Activated naive CD4-positive, alpha-beta T cell treated with anti-CD3 and anti-CD28 coated beads for 36 hours (primary cell): ENCODE measurements at places on chromosomes 4 and X. TPM values are rescaled to one million over a fixed set of nuclear protein-coding genes. Genes with fewer than 3 reads are reported as not detected.

NDNF gene
- not detected for total RNA-seq

FNIP2 gene
- 11.3 TPM for total RNA-seq

NEIL3 gene
- 21.9 TPM for total RNA-seq

SUPT20HL2 gene
- total RNA-seq, result not detected

SHISA3 gene
- total RNA-seq, result 0.72 TPM

DNA sequence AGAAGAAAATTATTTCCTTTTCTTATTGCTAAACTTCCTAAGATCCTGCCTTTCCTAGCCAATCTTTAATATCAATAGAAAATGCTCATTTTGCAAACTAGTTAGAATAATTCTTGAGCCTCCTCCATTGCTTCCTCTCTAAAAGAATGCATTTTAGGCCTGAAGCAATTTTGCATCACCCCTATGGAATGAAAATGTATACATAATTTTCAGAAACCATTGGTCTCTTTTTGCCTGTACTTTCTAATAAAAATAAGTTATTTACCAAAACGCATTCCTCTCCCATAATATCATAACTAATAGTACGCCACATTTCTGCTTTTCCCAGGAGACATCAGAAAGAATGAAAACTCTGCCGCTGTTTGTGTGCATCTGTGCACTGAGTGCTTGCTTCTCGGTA, 1.7 kb downstream of the MUC7 start:
- no peak for DNase-seq
- no peak overlapping the region for H3K4me3 ChIP-seq
- no peaks in the 10 kb centered on the region for H3K27me3 ChIP-seq
- H3K4me1 ChIP-seq, result no peaks in the 10 kb centered on the region
- no peaks in the 10 kb centered on the region for H3K36me3 ChIP-seq

GRCh38 chrX:147699061-147699460, 212.7 kb upstream of the FMR1 start:
- H3K27ac ChIP-seq, result no peak overlapping the region
- no peak for DNase-seq
- no peaks in the 10 kb centered on the region for H3K4me1 ChIP-seq
- no peaks in the 10 kb centered on the region for H3K36me3 ChIP-seq
- no peak overlapping the region for H3K4me3 ChIP-seq

- H3K36me3 ChIP-seq, result no peaks in the 10 kb centered on the region
- DNase-seq, result no peak
- H3K27ac ChIP-seq, result no peak overlapping the region
- H3K4me3 ChIP-seq, result no peak overlapping the region
- H3K27me3 ChIP-seq, result no peaks in the 10 kb centered on the region
- H3K4me1 ChIP-seq, result peaks cover 9% of the 10 kb centered on the region
These were observed 304.5 kb downstream of the PPP3CA start for GRCh38 chr4:101042847-101043246.

DNA sequence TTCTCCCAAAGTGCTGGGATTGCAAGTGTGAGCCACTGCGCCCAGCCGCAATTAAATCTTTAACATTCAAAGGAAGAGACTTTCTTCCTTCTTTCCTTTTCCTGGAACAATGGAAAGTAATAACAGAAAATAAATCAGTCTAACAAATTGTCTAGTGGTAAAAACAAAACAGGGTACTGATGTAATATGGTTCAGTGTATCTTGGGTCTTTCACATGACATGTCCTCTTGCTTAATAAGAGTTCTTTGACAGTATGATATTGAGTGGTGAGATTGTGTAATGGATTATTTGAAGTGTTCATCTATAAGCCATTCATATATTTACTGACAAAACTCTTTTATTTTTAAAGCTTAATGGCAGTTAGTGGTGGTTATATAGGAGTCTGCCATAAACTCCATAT, 256.6 kb downstream of the SPRY1 start:
- peaks cover 11% of the 10 kb centered on the region for H3K4me1 ChIP-seq
- no peak overlapping the region for H3K4me3 ChIP-seq
- no peaks in the 10 kb centered on the region for H3K36me3 ChIP-seq
- no peak for DNase-seq

GRCh38 chrX:153764786-153765137, 713 bp downstream of the PLXNB3 start:
- H3K27ac ChIP-seq, result no peak overlapping the region
- H3K27me3 ChIP-seq, result no peaks in the 10 kb centered on the region
- H3K4me3 ChIP-seq, result no peak overlapping the region
- H3K4me1 ChIP-seq, result peaks cover 6% of the 10 kb centered on the region

- H3K27me3 ChIP-seq, result no peaks in the 10 kb centered on the region
- H3K27ac ChIP-seq, result no peak overlapping the region
- no peaks in the 10 kb centered on the region for H3K36me3 ChIP-seq
- DNase-seq, result no peak
These were observed 97.5 kb downstream of the MAOA start for GRCh38 chrX:43753637-43754036.

- H3K27ac ChIP-seq, result no peak overlapping the region
- DNase-seq, result no peak
- no peaks in the 10 kb centered on the region for H3K27me3 ChIP-seq
- no peaks in the 10 kb centered on the region for H3K36me3 ChIP-seq
These were observed 131.2 kb upstream of the PAK3 start for GRCh38 chrX:110964786-110965185.

GRCh38 chr4:15755321-15756155, 22.6 kb upstream of the CD38 start:
- no peaks in the 10 kb centered on the region for H3K27me3 ChIP-seq
- peaks cover 42% of the 10 kb centered on the region for H3K4me1 ChIP-seq
- peak overlapping the region; percentile 83 for H3K27ac ChIP-seq

DNA sequence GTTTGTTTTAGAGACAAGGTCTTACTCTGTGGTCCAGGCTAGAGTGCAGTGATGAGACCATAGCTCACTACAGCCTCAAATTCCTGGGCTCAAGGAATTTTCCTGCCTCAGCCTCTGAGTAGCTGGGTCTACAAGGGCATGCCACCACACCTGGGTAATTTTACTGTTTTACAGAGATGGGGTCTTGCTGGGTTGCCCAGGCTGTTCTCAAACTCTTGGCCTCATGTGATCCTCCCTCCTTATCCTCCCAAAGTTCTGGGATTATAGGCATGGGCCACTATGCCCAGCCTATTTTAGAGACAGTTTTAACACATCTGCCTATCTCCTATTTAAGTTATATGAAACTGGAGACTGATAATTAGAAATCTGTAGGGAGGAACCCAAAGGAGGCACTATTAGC, 53.8 kb downstream of the SPRY1 start:
- no peak for DNase-seq
- peaks cover 2% of the 10 kb centered on the region for H3K27me3 ChIP-seq
- peaks cover 6% of the 10 kb centered on the region for H3K4me1 ChIP-seq
- no peak overlapping the region for H3K4me3 ChIP-seq

GRCh38 chr4:85829276-85830051, 354.5 kb downstream of the ARHGAP24 start:
- DNase-seq, result no peak
- H3K27ac ChIP-seq, result no peak overlapping the region
- peaks cover under 1% of the 10 kb centered on the region for H3K27me3 ChIP-seq
- H3K4me1 ChIP-seq, result no peaks in the 10 kb centered on the region
- H3K36me3 ChIP-seq, result no peaks in the 10 kb centered on the region
